Stimulated activated CD8-positive, alpha-beta memory T cell treated with anti-CD3 and anti-CD28 coated beads, Interleukin-4, amount 100 ng/mL, for 4 hours (primary cell): ENCODE measurements at places on chromosomes 6 and 20.
A peak's percentile ranks its signal among the peaks of the same experiment; 100 is the strongest.

- no peak for DNase-seq
These were observed 16.1 kb upstream of the PPP1R14C start for GRCh38 chr6:150126641-150127291.

GRCh38 chr6:36266913-36267644 lies 2.8 kb upstream of the PNPLA1 start:
- no peak for DNase-seq

GRCh38 chr6:36499918-36500317 lies 47.4 kb downstream of the STK38 start:
- no peak for DNase-seq

DNA sequence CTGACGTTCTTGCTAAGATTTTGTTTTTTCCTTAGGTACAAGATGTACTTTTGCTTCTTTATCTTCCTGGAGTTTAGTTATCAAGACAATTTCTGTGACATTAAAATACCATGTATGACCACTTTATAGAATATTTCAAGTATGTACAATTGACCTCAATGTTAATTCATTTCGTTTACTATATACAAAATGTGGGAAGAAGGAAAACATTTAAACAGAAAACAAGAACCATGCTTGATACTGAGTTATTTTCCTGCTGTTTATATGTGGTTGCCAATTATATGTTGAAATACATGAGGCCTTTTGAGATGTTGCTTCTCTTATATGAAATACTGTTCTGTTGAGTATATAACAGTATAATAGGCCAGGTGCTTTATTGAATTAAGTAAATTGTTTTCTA lies 184.3 kb downstream of the JARID2 start:
- DNase-seq, result no peak

DNA sequence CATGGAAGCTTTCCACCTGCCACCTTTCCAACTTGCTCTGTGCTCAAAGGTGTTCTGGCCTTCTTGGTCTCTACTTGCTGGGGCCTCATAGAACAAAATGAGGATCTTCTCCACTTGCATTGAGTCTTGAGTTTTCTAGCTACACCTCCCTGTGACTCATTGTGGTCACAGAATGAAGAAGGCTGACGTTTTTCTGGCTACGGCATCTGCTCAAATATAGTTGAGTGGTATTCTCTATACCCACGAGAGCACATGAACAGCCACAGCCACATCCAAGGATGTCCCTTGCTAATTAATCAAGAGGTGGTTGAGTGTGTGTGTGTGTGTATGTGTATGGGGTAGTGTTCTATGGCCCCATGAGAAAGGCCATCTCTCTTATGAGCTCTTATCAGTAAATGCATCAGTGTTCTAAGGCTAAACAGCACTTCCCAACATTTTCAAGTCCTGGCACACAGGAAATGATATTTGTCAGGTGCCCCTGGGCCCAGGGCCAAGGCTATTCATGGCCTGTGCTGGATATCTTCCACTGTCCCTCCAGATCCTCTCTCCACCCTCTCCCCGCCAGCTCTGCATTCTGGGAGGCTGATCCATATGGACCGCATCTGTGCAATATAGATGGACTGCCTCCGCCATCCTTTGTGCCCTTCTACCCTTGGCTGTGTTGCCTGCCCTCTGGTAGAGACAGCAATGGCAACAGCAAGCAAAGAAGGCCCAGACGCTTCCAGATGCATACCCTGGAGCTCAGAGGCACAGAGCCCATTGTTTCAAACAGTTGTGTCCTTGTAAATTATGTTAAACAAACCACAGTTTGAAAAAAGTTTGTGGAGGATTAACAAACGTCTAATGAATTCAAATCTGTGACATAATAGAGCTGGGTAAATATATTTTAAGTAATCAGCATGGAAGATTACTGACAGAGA lies 150.2 kb downstream of the LRFN2 start:
- no peak for DNase-seq

- DNase-seq, result no peak
These were observed 503.9 kb upstream of the EYS start for GRCh38 chr6:66210964-66211363.

DNA sequence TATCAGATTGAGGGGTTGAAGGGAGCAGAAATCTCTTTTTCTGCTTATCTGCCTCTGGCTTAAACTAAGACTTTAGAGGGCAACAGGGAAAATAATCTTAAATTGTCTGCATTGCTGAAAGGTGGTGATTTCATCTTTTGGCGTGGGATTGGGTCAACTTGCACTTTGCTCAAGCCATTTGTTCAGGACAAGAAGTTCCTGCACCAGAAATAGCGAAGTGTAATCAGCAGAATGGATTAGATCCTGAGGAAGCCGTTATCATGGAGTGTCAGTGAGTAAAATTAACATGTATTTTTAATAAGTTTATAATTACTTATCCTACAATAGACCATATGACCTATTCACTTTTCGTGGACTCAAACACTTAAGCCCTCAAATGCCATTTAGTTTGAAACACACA lies 249.3 kb downstream of the CD83 start:
- no peak for DNase-seq

DNA sequence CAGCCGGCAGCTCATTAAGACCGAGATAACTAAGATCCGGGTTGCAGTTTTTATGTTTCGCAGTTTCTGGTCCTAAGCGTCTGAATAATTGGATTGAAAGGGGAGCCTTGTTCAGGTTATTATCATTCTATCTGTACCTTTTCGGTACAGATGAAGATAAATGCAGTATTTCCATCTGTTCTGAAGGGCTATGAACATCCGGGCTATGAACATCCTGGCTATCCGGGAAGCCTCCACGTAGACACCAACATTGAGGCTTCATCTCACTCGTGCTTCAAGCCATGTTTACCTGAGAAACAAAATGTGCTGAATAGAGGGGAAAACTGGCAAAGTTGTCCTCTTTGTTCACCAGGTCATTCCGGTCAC lies 399 bp upstream of the REPS1 start:
- DNase-seq, result no peak

DNA sequence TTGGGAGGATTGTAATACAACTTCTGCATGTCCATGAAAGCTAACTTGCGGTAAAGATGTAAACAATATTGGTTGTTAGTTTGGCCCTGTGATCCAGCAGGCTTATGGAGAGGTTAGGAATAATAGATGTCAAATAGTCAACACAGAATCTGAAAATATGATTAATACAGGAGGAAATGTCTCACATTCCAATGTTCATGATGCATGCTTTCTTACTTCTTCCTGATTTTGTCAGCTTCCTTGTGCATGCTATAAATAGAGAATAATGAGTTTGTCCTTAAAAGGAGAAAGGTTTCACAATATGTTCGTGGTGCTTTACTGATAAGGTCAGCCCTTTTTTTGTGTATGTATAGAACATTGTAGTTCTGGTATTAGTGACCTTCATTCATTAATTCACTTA lies 136.7 kb downstream of the MMUT start:
- no peak for DNase-seq

- DNase-seq, result no peak
These were observed 57.7 kb downstream of the PPP1R16B start for GRCh38 chr20:38863024-38863851.

GRCh38 chr6:154234019-154234772 lies 122.4 kb downstream of the IPCEF1 start:
- DNase-seq, result no peak

DNA sequence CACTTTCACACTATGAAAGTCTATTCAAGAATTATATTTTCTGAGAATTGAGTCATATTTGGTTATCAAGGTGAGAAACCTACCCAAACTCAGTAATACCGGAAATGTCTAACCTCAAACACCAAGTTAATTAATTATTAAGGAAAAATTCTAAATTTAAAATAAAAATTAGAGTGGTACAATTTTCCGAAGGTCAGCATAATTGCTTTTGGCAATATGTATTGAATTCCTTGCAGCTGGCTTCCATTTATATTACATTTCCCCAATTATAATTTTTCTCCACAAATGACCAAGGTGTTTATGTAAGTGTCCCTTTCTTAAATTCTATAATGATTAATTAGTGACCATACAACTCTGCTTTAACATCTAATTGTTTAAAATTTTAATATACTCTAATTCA lies 316.0 kb upstream of the IRAK1BP1 start:
- DNase-seq, result no peak

GRCh38 chr6:112258642-112259336 lies 4.4 kb upstream of the LAMA4 start:
- no peak for DNase-seq

- DNase-seq, result peak; percentile 3
These were observed 28.9 kb downstream of the STX7 start for GRCh38 chr6:132483779-132484679.

- no peak for DNase-seq
These were observed 12.8 kb downstream of the TRAF3IP2 start for GRCh38 chr6:111592726-111593511.

GRCh38 chr6:39543950-39544349 lies 181.3 kb downstream of the KIF6 start:
- DNase-seq, result no peak

DNA sequence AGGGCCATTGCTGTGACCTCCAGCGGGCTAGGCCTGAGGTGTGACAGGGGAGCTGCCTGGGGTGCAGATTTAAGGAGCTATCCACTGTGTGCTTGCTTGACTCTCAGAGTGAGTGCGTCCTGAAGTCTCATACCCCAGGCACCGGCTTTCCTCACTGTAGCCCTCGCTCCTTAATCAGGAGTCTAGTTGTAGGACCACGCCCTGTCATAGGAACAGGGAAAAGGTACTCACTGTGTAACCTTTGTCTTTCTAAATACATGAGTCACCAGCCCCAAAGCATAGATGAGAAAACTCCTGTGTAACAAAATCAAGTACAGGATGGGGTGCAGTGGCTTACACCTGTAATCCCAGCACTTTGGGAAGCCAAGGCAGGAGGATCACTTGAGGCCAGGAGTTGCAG lies 141.7 kb downstream of the TMEM242 start:
- no peak for DNase-seq

- DNase-seq, result no peak
These were observed 109.8 kb downstream of the PTPRK start for GRCh38 chr6:128410584-128410983.

DNA sequence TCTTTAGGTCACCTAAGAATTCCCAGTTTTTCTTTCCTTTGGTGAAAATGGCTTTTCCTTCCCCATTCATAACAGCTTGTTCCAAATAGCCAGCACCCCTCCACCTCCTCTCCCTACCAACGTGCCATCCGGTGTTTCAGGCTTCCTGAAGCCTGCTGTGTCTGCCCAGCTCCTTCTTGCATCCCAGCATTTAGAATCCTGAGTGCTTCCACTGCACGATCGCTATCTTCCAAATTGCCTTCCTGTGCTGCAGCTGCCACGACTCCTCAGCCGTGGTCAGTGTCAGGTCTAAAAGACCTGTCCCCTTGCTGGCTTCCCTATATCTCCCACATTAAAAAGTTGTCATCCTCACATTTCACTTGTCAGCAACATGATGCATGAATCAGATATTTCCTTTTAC lies 550.3 kb upstream of the JARID2 start:
- no peak for DNase-seq

- no peak for DNase-seq
These were observed 155.3 kb downstream of the ZMYND8 start for GRCh38 chr20:47201074-47201730.

GRCh38 chr6:128979071-128979470 lies 96.1 kb downstream of the LAMA2 start:
- no peak for DNase-seq

- DNase-seq, result no peak
These were observed 909 bp downstream of the DNAAF9 start for GRCh38 chr20:3406481-3407039.

DNA sequence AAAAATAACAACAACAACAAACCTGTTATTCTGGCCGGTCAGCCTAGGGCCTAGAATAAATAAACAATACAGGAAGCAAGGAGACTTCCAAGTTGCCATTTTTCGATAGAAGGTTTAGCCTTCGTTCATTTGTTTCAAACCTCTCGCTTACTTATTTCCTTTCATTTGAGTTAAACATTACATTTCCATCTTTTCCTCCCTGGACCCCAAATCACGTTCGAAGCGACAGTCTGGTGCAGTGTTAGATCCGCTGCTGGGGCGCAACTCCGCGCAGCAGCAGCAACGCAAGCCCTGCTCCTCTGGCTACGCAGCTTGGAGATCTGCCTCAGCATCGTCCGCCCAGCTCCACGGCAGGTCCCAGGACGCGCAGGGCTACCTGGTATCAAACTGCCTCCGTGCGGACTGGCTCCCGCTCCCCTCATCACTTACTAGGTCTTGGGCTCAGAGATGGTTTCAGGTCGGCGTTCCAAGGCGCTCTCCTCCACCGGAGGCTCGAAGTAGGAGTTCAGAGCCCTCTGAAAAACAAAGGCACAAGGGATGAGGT lies 530 bp downstream of the TDP2 start:
- no peak for DNase-seq
